ENCODE measurements at places on chromosomes 16 and 17. TPM values are rescaled to one million over a fixed set of nuclear protein-coding genes. Genes with fewer than 3 reads are reported as not detected.

GRCh38 chr17:9968881-9969280 is 63.8 kb upstream of the RCVRN start:
- no peak for DNase-seq

GRCh38 chr16:81036751-81037350 is 1.2 kb downstream of the ATMIN start:
- no peak for DNase-seq

DNA sequence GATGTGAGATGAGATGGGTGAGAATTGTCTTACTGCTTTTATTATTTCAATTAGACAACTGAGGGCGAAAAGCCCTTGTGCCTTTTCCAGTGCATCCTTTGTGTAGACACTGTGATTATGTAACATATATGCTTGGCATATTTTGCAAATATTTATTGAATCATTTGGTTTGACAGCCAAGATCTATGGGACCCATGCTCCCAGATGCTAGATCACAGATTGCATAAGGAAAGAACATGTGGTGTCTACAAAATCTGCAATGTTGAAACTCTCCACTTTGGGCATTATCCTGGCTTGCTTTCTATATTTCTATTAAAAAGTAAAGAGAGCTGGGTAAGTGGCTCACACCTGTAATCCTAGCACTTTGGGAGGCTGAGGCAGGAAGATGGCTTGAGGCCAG is 4.8 kb upstream of the COG1 start:
- DNase-seq: no peak

GRCh38 chr16:2260250-2260649 is 7.7 kb downstream of the RNPS1 start:
- DNase-seq: no peak

DNA sequence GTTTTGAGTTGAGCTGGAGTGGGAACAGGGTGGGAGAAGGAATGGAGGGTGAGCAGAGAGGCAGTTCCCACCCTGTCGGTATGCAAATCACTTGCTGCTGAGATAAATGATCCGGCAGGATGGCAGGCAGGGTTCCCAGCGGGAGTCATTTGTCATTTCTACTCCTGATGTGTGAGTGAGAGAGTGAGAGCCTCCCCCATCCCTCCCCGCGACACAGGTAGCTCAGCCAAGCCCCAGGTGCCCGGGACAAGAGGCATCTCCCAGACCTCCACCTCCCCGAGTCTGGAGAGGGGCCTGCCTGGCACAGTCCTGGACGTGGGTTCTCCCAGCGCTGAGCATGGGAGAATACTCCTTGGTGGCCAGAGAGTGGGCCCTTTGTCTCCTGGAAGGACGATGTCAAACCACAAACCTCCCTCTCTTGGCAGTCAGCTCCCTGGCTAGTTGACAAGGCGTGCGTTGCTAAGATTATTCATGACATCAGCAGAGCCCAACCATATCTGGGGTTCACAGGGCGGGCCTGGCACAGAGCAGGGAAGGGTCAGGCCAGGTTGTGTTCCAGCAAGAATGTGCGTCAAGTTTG is 33.7 kb upstream of the TNRC6C start:
- no peak for DNase-seq

GRCh38 chr17:28113269-28113668 is 70.8 kb downstream of the NLK start:
- no peak for DNase-seq

DNA sequence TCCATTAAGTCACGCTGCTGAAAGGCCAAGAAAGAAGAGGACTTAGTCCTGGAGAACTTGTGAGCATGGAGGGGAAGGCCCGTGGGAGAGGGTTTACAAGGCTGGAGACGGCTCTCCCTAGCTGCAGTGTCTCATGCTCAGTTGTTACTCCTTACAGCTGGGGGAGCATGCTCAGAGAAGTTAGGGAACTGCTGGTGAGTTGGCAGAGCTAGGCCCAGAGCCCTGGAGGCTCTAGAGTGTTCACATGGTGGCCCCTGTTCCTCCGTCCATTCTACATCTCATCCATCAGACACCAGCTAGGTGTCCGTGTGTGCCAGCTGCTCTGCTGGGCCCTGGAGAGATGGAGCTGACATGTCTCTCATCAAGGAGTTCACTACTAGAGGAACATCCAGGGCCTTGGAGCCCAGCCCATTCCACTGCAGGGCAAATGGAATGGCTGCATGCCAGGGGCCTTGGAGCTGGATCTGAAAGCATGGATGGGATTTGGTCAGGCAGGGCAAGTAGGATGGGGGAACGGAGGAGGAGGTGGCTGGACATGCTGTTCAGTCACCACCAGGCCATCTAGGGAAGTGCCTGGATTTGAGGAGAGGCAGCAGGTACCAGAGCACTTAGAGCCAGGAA is 6.3 kb downstream of the XYLT2 start:
- no peak for DNase-seq

DNA sequence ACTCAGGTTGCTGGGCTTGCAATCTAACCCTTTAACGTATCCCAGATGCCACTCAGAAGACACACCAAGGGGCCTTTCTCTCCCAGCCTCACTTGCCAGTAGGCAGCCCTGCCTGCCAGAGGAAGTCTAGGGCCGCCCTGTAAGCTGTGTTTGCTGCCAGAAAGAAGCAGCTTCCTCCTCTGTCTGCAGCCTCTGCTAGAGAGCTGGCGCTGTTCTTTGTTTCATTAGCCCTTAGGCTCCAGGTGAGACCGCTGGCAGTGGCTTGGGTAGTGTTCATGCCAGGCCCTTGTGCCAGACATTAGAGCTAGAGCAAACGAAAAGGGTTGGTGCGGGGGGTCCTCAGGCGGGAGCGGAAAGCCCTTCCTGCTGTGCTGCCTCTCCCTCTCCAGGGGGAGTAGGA is 8.9 kb downstream of the CTRL start:
- no peak for DNase-seq

- no peak for DNase-seq
These were observed 51.3 kb downstream of the NKD1 start for GRCh38 chr16:50599494-50599893.

DNA sequence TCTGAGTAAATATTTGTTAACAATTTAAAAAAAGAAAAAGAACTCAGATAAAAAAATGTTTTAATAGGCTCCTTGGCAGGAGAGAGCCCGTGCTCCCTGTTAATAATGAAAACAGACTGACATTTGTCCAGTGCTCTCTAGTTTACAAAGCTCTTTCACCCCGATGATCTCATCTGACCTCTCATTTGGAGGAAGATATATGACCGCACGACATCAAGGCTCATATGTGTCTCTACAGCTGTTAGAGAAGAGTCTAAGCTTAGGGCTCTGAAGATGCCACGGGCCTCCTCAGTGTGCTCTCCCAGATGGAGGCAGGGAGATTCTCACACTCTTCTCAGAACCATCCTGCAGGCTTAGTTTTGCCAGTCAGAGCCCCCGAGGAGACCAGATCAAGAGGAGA is 280.8 kb upstream of the IRX5 start:
- no peak for DNase-seq

- DNase-seq: no peak
These were observed 583.4 kb upstream of the PSMD7 start for GRCh38 chr16:73713251-73713650.

GRCh38 chr16:3945751-3946603 is 65.5 kb upstream of the CREBBP start:
- peak; percentile 98 for DNase-seq

- peak; percentile 79 for DNase-seq
These were observed 20.1 kb downstream of the IRX3 start for GRCh38 chr16:54266363-54266955.

GRCh38 chr16:87995644-87996043 is 44.4 kb downstream of the BANP start:
- DNase-seq: no peak

GRCh38 chr16:85515319-85515745 is 97.8 kb upstream of the GSE1 start:
- no peak for DNase-seq

- no peak for DNase-seq
These were observed 199.1 kb downstream of the FOXL1 start for GRCh38 chr16:86777381-86777946.

DNA sequence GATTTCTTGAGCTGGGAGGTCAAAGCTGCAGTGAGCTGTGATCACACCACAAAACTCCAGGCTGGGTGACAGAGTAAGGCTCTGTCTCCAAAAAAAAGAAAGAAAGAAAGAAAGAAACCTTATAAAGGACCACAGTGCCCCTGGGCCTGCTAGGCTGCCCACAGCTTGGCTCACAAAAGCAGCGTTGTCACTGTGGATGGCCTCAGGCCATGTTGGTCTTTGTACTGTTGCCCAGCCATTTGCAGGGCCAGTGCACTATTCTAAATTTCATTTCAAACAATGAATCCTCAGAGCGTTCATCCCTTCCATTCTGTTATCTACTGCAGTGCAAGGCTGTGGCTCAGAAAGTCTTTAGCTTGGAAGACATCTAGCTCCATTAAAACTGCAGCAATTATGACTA is 208.4 kb downstream of the SLC39A11 start:
- no peak for DNase-seq

- no peak for DNase-seq
These were observed 19.4 kb downstream of the EMP2 start for GRCh38 chr16:10561001-10561400.

DNA sequence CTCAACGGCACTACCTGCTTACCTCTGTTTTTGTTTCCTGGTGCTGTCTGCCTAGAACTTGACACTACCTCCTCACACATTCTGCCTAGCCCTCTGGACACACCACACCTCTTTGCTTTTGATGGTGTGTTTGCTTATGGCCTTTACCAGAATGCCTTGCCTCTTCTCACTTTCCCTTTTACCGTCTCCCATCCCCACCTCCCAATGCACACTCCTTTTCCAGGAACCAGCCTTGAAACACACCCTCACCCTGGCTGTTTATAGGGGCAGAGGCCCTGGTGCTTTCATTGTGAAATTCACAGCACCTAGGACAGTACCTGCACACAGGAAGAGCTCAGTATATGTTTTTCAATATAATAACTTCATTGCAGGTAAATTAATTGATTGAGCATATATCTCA is 56.2 kb downstream of the MAP2K6 start:
- DNase-seq: no peak

DNA sequence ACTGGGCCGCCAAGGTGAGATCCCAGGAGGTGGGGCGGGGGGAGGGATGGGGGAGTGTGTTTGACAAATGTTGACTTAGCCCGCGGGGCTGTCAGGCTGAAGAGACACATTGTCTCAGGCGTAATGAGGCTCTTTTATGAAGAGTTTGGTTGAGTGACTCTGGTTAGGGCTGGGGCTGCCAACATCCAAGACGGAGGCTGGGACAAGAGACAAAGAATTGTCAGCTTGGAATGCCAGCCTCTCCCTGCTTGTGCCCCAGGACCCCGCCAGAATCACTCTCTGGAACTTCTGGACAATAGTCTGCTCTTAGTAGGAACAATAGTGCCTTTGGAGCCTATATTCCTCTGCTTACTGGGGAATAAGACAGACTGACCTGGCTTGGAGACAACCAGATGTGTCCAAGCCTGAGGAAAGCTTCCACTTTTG is 24.0 kb downstream of the PCTP start:
- peak; percentile 21 for DNase-seq

DNA sequence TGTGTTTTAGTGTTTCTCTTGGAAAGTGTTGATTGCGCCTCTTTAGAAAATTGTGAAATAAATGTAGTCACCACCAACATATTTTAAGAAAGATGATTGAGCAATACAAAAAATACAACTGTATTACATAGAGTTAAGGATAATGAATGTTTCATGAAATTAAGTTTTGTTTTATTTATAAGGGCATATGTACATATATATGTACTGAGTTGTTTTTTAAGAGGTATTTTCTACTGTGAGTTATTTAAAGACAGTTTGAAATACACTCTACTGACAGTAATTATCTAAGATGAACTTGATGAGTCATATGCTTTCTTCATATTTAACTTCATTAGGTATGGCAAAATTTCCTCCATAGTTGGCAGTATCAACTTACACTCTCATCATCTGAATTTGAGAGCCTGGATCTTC is 411.7 kb downstream of the HS3ST3B1 start:
- DNase-seq: no peak

DNA sequence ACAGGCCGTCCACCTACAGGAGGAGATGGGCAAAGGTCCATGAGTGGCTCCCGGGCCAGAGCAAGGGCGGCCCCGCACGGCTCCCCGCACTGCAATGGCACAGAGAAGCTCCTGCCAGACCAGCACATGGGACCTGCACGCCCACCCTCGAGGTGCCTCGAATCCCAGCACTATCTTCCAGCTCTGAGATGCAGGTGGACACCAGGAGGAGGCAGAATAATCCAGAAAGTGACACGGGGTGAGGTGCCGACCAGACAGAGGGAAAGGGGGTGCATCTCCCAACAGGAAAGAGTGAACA is 26.5 kb upstream of the C16orf95 start:
- no peak for DNase-seq

The TOM1L1 gene
- total RNA-seq: 127 TPM

The C17orf78 gene
- total RNA-seq: not detected

The CLDN6 gene
- 0.70 TPM for total RNA-seq

The CACNG3 gene
- total RNA-seq: not detected

The CDT1 gene
- total RNA-seq: 7.6 TPM

The SPATA22 gene
- 0.35 TPM for total RNA-seq

The KIF2B gene
- not detected for total RNA-seq

Data from renal cortical epithelial cell (primary cell).